ENCODE measurements at places on chromosomes 5 and 9. TPM values are rescaled to one million over a fixed set of nuclear protein-coding genes. Genes with fewer than 3 reads are reported as not detected.
A peak's percentile ranks its signal among the peaks of the same experiment; 100 is the strongest.

DNA sequence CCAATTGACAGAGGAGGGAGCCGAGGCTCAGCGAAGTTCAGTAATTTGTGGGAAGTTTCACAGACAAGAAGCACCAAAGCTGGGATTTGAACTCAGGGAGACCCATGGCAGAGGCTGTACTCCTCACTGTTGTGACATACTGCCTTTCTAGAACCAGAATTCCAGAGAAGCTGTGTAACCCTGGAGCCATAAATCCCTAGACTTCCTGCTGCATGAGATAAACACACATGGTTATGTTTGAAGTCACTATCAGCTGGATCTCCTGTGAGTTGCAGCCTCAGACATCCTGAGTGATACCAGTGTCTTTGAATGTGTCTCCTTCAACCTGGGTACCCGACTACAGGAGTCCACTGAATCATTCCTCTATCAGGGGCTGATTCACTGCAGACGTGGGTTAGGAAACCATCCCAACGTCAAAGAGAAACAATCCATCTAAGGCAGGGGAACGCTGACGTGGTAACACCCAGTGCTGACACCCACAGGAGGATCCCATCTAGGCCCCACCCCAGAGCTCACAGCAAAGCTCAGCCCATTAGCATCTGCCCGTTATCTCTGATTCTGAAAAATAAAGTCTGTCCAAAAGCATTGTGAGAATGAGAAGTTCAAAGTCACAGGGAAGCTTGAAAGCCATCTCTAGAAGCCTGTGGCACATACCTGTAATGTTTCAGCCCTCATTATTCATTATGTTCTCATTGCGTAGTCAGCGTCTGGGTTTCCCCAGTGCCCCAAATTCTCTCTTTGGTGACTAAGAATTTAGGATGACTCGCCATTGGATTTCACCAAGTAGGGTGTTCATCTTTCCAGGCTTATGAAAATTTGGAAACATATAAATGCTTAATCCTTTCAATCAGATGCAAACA, 36.3 kb upstream of the BASP1 start:
- no peak for DNase-seq

PSAT1 gene
- total RNA-seq = 46.1 TPM

ZBTB34 gene
- total RNA-seq = 6.5 TPM

- no peak for DNase-seq
These were observed 443.4 kb upstream of the TRPC7 start for GRCh38 chr5:136808756-136809155.

DNA sequence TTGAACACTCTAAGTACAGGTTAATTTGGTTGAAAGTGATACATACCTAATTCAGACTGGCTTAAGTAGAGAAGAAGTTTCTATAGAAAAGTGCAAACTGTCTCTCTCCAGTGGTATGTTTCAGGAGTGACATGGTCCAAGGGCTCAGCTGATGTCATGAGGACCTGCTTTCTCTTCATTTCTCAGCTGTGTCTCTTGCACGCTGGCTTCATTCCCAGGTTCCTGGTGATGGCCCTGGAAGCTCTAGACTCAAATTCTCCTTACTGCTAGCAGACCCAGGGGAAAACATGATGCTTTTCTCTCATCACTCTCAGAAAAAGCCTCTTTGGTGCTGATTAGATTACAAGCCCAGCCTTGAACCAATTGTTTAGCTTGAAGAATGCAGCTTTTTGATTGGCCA, 211.9 kb upstream of the CLINT1 start:
- no peak for DNase-seq

DNA sequence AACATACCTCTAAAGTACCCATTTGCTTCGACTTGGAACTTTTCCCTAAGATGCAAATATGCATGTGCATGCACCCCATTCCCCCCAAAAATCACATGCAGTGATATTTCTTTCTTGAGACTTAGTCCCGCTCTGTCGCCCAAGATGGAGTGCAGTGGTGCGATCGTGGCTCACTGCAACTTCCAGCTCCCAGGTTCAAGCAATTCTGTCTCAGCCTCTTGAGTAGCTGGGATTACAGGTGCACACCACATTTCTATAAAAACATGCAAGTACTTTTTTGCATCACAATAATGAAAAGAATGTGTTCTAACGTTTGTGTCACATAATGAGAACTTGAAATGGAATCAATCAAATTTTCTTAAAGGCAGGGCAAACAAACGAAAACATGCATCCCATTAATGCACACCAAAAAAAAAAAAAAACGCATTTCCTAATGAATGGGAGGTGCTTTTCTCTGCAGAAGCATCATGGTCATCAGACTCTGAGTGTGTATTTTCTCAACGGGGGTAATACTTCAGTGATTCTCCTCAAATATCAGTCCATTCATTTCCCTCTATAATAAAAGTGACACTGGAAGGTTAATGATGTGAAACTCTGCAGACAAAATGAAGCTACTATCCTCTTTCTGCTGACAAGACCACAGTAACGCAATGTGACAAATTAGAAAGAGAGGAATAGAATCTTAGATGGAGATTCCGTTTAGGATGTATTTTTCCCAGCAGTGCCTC, 389.4 kb downstream of the CTNND2 start:
- no peak for DNase-seq

DNA sequence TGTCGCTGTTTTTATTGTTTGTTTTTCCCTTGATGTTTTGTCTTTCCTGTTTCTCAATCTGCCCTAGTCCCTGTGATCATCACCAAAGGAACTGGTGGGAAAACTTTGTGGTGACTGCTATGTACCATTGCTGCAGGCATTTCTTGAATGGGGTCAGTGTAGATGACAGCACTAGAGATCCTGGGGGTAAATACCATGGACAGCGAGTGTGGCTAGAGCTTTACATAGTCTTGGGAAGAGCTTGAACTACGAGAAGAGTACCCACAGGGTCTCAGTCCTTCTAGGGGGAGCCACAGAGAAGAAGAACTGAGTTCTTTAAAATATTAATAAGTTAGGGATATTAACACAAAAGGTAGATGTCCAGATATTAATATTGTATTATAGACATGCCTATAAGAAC, 138.8 kb downstream of the PAM start:
- no peak for DNase-seq

AIF1L gene
- total RNA-seq = 52.5 TPM

CCL28 gene
- total RNA-seq = 6.2 TPM

- no peak for DNase-seq
These were observed 39.0 kb downstream of the RAPGEF1 start for GRCh38 chr9:131700765-131701435.

DNA sequence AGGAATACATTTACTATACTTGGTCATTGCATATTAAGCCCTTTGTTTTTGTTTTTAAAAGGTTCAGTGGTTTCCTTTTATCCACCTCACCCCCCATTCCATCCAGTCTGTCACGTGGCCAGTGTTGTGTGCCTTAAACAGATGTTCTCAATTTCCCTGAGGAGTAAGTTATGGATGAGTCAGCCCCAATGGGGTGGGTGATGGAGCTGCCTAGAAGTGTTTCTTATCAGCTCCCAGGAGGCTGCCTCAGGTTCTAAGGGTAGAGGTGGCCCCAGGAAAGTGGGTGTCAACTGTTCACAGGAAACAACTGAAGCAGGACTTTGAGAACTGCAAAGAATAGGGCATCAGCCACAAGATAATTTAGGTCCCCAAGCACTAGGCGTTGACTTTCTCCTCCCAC, 41.1 kb downstream of the ACTBL2 start:
- DNase-seq = peak; percentile 83

DNA sequence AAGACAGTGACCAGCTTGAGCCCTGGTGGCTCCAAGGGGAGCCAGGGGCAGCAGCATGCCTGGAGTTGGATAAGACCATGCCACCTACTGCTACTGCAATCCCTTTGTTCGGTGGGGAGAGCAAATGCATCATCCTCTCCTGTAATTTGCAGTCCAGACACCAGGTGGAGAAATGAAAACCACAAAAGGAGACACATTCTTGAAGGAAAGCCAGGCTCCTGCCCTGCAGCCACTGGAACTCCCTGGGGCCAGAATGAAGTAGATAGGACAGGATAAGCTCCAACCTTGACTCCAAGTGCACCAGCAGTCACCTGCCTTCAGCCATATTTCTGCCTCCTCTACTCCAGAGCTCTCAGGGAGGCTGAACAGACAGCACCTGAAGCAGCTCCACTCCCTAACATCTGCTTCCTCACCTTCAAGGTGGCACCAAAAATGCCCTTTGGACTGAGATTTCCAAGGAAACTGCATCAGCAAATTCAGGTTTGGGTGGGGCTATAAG, 65.1 kb upstream of the IQGAP2 start:
- DNase-seq = peak; percentile 38

DNA sequence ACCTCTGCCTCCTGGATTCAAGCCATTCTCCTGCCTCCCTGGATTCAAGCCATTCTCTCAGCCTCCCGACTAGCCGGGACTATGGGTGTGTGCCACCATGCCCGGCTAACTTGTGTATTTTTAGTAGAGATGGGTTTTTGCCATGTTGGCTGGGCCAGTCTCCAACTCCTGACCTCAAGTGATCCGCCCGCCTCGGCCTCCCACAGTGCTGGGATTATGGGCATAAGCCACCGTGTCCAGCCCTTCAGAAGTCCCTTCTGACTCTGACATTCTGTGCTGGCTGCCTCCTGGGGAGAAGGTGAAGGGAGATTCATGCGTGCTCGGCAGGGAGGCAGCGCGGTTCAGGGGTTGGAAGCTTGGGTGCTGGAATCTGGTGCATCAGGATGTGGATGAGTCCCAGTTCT, 28.8 kb downstream of the PRRX2 start:
- no peak for DNase-seq

DNA sequence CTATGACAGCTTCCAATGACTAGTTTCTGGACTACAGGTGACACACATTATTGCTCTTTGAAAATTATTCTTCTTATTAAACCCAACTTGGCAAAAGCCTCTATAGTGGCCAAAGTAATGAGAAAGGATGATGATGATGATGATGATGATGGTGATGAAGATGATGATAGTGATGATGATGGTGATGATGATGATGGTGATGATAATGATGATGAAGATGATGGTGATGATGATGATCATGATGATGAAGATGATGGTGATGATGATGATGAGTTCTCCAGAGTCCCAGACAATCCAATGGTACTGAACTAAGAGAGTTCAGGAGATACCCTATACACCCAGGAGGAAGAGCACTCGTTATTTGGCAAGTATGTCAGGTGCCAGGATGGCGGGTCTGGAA, 739.4 kb downstream of the IRX1 start:
- DNase-seq = no peak

- DNase-seq = no peak
These were observed 88.6 kb downstream of the JAK2 start for GRCh38 chr9:5073701-5074100.

SLC34A3 gene
- 0.07 TPM for total RNA-seq

GRCh38 chr9:16645970-16646369, 224.5 kb downstream of the BNC2 start:
- DNase-seq = no peak

DNA sequence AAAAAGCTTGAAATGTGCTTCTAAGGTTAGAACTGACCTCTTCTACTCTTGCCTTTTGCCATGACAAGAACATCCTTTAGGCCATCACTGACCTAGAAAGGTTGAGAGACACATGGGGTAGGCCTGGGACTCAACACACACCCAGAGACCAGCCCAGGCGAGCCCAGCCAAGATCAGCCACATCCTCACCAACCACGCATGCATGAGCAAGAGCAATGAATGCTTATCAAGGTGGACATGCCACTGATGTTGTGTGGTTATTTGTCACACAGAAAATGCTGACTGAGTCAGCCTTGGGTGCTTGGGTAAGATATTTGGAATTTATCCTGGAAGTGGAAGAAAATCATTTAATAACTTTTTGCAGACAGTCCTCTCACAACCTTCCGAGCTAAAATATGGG, 39.4 kb downstream of the SMIM23 start:
- DNase-seq = no peak

DNA sequence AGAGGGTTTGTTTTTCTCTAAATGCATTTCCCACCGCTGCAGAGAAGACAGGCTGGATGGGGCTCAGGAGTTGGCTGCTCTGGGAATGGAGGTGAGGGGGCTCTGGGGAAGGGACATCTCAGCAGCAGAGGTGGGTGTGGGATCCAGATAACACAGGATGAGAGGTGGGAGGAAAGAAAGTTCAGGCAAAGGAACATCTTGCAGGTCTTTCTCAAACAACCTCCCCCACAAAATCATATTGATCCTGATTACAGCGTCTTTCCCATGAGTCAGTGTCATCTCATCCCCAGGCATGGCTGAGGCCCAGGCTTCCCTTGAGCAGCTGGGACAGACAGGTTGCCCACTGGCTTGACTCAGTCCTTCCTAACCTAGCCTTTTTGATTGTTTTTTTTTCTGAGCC, 11.3 kb upstream of the ACSL6 start:
- DNase-seq = no peak

DNA sequence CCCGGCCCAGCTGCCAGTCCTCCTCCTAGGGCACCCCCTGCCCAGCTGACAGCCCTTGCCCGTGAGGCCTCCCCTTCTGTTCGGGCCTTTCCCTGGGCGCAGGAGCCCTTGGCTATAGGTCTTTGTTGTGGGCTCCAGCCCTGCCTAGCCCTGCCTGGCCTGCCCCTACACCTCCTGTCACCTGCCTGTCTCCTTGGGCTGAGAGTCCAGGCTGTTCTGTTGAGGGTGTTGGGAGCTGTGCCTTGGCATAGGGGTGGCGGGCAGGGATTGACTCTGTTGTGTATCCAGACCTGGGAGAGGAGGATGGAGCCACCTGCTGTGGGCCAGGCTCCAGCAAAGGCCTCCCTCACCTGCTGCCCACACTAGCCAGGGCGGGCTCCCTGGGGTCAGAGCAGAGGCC, 11.6 kb downstream of the FCN2 start:
- no peak for DNase-seq

SPINK5 gene
- not detected for total RNA-seq

INSL6 gene
- total RNA-seq = not detected

DNA sequence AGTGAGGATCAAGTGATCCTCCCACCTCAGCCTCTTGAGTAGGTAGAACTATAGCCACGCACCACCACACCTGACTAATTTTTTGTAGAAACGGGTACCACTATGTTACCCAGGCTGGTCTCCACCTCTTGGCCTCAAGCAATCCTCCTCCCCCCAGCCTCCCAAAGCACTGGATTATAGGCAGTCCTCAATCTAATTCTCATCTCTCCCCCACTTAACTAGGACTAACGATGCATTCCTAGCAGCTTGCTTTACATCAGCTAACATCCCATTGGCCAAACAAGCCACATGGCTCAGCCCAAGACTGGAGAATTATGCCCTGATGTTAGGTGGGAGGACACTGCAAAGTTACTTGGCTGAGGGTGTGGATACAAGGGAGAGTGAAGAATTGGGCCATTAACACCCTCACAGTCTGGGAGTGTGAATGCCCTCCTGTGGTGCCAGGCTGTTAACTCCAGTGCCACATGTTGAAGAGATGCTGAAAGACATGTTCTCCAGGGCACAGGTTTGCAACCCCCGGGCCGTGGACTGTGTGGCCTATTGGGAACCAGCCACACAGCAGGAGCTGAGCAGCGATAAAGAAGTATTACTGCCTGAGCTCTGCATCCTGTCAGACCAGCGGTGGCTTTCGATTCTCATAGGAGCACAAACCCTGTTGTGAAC, 5.3 kb upstream of the ZNF367 start:
- DNase-seq = no peak

Measured in epithelial cell of proximal tubule (primary cell).